Metanephros (tissue), 2 donors: ENCODE measurements at places on chromosomes 3 and 15. TPM values are rescaled to one million over a fixed set of nuclear protein-coding genes. Genes with fewer than 3 reads are reported as not detected.

ARID3B gene
- total RNA-seq: 9.3 TPM

TUSC7 gene
- total RNA-seq: not detected

ATP10A gene
- total RNA-seq: 5.1 TPM

ZNF502 gene
- total RNA-seq: 8.0 TPM

CHRM5 gene
- total RNA-seq: not detected

SEMA5B gene
- total RNA-seq: 21.7 TPM

ADAMTS7 gene
- total RNA-seq: 37.3 TPM

LRCH3 gene
- total RNA-seq: 92.8 TPM

RNU5B-1 gene
- total RNA-seq: not detected

PODXL2 gene
- 37.0 TPM for total RNA-seq

SOX2 gene
- 0.29 TPM for total RNA-seq

FBXW12 gene
- 0.23 TPM for total RNA-seq

MST1R gene
- 2.0 TPM for total RNA-seq

FSIP1 gene
- 1.2 TPM for total RNA-seq

CRYGS gene
- total RNA-seq: 2.9 TPM

UACA gene
- total RNA-seq: 143 TPM

LIPH gene
- 1.9 TPM for total RNA-seq

DUOXA1 gene
- total RNA-seq: 0.93 TPM

BRK1 gene
- 123 TPM for total RNA-seq

UBAP1L gene
- total RNA-seq: 5.6 TPM

SPTBN5 gene
- 1.4 TPM for total RNA-seq

IQCF2 gene
- total RNA-seq: not detected

DLL4 gene
- total RNA-seq: 28.3 TPM

ADAMTSL3 gene
- total RNA-seq: 11.9 TPM

PARP15 gene
- 1.6 TPM for total RNA-seq

SNTN gene
- 0.12 TPM for total RNA-seq

APH1B gene
- 18.2 TPM for total RNA-seq

APOD gene
- 9.4 TPM for total RNA-seq

NPHP3 gene
- 37.6 TPM for total RNA-seq

CLSTN2 gene
- 6.8 TPM for total RNA-seq

KBTBD13 gene
- total RNA-seq: 1.2 TPM

CNTN6 gene
- 4.6 TPM for total RNA-seq

CISH gene
- total RNA-seq: 36.6 TPM

ZNF860 gene
- 2.2 TPM for total RNA-seq

TMCO5A gene
- total RNA-seq: not detected

AHSG gene
- total RNA-seq: 1.3 TPM

TTC23 gene
- total RNA-seq: 34.3 TPM

RARRES1 gene
- total RNA-seq: 22.3 TPM

TYRO3 gene
- 44.0 TPM for total RNA-seq

REC114 gene
- total RNA-seq: not detected

SMAD6 gene
- total RNA-seq: 52.7 TPM

RASGRP1 gene
- 12.7 TPM for total RNA-seq

SHF gene
- total RNA-seq: 9.1 TPM

TGM5 gene
- not detected for total RNA-seq

ATP13A5 gene
- total RNA-seq: not detected

MFGE8 gene
- total RNA-seq: 80.1 TPM

EXD1 gene
- not detected for total RNA-seq

RTP1 gene
- not detected for total RNA-seq

CYP8B1 gene
- 0.35 TPM for total RNA-seq

TRPC1 gene
- total RNA-seq: 21.3 TPM

HGD gene
- total RNA-seq: 38.9 TPM

CPLX3 gene
- not detected for total RNA-seq

P2RY14 gene
- total RNA-seq: 1.1 TPM

ST6GAL1 gene
- total RNA-seq: 82.9 TPM

CPB1 gene
- 0.41 TPM for total RNA-seq
